Kidney glomerular epithelial cell (primary cell): ENCODE measurements at places on chromosomes 5 and 9.
A peak's percentile ranks its signal among the peaks of the same experiment; 100 is the strongest.

DNA sequence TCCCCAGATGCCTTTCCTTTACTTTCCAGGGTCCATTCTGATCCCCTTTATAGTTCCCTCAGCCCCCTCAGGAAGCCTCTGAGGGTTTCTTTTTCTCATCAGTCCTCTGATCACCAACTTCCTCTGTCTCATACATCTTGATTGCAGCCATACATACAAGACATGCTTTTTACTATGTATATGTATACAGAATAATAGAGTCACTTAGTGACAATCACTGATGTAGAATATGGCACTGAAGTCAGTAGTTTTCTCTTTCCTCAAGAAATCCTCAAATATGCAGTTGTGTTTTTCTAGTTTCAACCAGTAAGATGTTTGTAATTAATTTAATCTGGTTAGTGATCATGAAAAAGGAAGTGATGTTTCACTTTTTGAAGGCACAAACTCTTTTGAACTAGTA, 364.1 kb downstream of the MAN2A1 start:
- no peak for DNase-seq

DNA sequence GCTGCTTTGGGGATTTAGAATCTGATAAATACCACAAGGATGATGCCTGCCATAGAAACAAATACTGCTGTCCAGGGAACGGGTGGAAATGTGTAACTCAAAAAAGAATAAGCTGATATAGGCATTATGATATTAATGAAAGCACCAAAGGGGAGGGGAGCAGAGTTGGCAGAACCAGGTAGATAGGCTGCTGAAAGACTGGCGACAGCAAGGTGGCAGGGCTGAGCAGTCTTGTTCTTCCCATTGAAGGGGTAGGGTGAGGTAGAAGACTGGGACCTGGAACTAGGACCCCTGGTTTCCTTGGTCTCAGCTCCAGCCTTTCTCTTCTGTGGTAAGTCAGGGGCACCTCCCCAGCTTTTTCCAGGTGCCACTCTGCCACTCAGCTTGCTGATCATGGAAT, 31.4 kb upstream of the TMOD1 start:
- DNase-seq, result no peak

DNA sequence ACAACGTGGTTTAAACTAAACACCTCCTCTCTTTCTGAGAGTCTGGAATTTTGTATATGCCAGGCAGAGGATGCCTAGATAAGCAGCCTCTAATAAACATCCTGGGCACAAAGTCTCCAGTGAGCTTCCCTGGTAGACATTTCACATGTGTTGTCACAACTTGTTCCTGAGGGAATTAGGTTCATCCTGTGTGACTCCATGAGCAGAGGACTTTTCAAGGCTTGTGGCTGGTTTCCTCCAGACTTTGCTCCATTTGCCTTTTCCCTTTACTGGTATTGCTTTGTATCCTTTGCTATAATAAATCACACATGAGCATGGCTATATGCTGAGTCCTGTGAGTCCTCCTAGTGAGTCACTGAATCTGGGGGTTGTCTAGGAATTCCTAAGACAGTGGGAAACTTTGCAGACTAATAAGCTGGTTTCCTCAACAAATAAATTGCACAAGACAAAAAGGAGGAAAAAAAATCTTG, 77.4 kb downstream of the NR2F1-AS1 start:
- DNase-seq, result peak; percentile 79

DNA sequence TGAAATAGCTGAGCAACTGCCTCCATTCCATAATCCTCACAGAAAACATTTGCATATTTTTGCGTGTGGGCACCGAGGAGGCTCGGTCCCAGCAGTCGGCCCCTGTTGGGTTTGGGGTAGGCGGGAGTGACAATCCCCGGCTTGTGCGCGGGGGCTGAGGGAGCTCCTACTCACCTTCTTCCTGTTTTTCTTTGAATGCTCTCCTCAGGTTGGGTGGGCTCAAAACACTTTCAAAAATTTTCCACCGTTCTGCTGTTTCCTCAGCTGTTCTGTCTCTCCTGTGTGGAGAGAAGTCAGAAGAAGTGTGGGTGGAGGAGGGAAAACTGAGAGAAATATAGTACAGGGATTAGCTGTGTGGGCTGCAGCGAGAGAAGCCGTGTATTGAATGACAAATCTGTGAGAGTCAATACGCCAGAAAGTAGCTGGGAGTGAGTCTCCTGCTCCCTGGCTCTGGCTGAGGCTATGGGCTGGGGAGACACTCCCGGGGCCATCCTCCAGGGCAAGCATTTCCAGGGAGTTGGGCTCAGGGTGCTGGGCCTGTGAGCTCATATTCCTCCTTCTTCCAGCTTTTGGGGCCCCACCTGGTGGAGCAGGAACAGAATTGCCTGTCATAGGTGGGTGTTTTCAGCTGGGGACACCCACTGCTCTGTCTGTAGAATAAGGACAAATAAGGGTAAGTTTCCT, 84.7 kb downstream of the CMYA5 start:
- DNase-seq, result peak; percentile 38

GRCh38 chr9:130305381-130305780, 39.8 kb downstream of the HMCN2 start:
- no peak for DNase-seq

GRCh38 chr5:178589180-178590140, 733 bp downstream of the COL23A1 start:
- DNase-seq, result peak; percentile 21

- peak; percentile 64 for DNase-seq
These were observed 133.4 kb upstream of the OTULINL start for GRCh38 chr5:14447958-14448911.

GRCh38 chr5:50667023-50667652, 701 bp downstream of the PARP8 start:
- DNase-seq, result no peak

DNA sequence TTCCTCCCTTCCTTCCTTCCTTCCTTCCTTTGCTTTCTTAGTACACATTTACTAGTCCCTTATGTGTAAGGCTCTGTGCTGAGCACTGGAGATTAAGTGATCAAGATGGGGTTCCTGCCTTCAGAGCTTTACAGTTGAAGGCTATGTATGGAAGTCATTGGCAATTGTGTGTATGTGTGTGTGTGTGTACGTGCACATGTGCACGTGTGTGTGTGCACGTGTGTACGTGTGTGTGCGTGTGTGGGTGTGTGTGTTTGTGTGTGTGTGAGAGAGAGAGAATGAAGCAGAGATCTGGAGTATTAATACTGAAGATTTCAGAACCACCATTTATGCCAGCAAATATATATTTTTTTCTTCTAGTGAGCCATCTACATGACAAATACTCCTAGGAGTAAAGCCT, 184.9 kb upstream of the NFIB start:
- DNase-seq, result no peak

DNA sequence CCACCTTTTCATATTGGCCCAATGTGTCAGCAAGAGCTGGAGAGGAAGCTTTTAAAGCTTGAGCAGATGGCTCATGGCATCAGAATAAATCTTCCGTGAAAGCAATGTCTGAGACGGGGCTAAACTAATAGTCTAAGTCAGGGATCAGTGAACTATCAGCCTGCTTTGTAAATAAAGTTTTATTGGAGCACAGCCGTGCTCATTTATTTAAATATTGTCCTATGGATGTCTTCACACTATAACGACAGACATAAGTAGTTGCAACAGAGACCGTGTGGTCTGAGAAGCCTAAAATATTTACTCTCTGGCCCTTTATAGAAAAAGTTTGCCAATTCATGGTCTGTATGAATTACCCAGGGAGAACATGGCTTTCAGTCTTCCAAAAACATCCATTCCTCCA, 85.6 kb upstream of the SLC44A1 start:
- DNase-seq, result no peak

DNA sequence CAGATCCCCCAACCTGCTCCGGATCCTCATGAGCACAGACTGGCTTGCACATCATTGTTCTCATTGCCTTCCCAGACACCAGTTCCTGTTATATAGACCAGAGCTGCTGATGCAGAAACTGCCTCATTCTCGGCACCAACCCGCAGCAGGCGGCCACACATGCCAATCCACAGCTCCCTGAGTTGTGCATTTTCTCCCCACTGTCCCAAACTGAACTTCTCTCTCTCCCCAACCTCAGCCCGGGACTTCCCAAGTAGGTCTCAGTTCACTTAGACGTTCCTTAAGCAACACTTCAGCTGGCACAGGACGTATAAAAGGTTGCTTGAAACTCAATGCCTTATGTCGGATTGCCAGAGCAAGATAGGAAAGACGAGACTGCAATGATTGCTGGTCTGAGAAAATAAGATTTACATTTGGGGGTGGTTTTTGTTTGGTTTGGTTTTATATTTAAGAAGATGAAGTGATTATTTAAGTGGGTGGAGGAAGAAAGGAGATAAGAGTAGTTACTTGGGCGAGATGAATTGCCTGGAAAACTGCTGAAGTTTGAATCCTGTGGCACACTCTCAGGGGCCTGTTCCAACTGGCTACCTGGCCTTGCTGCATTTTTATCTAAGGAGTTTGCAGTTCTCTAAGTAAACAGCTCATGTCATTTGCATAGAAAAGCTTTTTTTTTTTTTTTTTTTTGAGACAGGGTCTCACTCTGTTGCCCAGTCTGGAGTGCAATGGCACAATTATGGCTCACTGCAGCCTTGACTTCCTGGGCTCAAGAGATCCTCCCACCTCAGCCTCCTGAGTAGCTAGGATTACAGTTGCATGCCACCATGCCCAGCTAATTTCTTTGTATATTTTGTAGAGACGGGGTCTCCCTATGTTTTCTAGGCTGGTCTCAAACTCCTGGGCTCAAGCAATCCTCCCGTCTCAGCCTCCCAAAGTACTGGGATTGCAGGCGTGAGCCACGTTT, 155.4 kb downstream of the GOLPH3 start:
- DNase-seq, result no peak

DNA sequence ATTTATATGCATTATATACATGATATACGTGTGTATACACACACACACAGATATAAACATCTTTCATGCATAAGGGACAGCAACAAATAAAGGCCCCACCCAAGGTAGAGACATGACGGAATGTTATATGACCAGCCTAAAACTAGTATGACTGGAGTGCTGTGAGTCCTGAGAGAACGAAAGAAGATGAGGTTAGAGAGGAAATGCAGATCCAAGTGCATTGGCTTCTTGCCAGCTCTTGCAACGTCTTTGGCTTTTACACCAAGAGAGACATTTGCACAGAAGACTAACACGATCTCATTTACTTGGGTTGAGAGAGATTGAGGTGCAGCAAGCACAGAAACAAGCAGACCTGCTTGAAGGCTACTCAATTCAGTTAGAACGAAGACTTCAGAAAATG, 23.0 kb downstream of the CDH10 start:
- DNase-seq, result no peak

DNA sequence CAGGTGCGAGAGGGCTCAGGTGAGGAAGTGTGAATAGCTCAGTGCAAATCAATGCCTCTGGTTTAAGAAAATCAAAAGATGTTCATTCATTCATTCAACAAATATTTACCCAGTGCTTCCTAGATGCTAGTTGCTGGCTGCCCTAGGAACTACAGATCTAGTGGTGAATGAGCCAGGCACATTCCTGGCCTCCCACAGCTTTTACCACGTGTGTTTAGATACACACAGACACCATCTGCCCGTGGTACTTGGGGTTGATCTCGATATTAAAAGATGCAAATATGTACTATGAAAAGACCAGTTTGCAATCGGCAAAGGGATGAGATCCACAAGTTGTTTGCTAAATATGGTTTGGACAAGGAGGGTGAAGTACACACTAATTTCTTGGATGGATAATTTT, 78.2 kb downstream of the GTF3C4 start:
- DNase-seq, result peak; percentile 5

GRCh38 chr9:117720555-117720954, 16.4 kb downstream of the TLR4 start:
- no peak for DNase-seq

DNA sequence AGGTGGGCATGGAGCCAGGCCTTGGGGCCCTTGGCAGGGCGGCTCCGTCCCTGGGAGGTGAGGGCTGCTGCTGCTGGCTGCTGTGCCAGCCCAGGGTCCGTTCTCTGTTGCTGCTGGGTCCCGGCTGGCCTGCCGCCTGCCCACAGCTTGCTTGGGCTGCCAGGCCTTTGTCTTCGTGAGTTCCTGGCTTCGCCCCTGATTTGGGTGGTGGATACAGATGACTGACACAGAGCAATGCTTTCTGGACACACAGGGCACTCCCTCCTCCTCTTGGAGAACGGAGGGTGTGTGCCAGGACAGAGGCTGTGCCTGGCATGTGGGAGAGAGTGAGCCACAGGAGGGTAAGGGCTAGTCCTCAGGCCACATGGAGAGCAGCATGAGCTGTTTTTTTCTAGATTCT, 166.1 kb downstream of the MACROH2A1 start:
- no peak for DNase-seq

GRCh38 chr9:136378170-136379002, 4.9 kb upstream of the CARD9 start:
- no peak for DNase-seq

DNA sequence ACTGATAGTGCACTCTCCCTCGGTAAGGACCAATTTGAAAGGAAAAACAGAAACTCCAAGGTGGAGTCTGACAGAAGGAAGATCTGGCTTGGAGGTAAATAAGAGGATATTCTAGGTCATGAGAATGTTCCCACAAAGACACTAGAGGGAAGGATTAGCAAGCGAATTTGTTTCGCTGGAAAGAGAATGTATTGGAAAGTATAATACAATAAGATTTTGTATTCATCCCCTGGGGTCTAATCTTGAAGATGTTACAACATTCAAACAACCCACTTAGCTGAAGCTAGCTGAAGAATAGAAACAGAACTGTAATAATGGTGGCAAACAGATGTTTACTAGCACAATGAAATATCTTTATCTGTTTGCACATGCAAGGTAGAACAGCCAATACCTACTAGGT, 158.7 kb downstream of the GNAQ start:
- no peak for DNase-seq

GRCh38 chr9:35951736-35952135, 6.2 kb downstream of the OR2S2 start:
- peak; percentile 24 for DNase-seq

- no peak for DNase-seq
These were observed 119.8 kb downstream of the EBF1 start for GRCh38 chr5:158979749-158980521.

GRCh38 chr5:100319885-100320284, 215.3 kb upstream of the FAM174A start:
- DNase-seq, result no peak

GRCh38 chr5:110321117-110321516, 405.4 kb downstream of the TMEM232 start:
- no peak for DNase-seq
